Occipital lobe (tissue), 3 donors: ENCODE measurements at places on chromosomes 7 and 10.
A peak's percentile ranks its signal among the peaks of the same experiment; 100 is the strongest.

DNA sequence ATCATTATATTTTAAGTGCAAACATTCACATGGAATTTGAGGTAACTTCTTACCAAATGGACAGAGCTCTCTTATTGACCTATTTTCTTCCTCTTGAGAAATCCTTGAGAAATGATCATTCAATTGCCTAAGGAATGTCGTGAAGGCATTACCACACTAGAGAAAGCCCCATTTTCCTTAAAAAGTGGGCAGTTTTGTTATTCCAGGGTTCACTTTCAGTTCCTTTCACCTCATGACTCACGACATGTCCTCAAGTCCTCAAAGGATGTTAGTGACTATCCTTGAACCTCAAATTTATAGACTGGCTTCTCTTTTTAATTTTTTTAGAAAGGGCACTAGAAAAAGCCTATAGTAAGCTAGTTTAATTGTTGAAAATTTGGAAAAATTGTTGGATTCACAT, 40.4 kb upstream of the SMIM30 start:
- DNase-seq = no peak

DNA sequence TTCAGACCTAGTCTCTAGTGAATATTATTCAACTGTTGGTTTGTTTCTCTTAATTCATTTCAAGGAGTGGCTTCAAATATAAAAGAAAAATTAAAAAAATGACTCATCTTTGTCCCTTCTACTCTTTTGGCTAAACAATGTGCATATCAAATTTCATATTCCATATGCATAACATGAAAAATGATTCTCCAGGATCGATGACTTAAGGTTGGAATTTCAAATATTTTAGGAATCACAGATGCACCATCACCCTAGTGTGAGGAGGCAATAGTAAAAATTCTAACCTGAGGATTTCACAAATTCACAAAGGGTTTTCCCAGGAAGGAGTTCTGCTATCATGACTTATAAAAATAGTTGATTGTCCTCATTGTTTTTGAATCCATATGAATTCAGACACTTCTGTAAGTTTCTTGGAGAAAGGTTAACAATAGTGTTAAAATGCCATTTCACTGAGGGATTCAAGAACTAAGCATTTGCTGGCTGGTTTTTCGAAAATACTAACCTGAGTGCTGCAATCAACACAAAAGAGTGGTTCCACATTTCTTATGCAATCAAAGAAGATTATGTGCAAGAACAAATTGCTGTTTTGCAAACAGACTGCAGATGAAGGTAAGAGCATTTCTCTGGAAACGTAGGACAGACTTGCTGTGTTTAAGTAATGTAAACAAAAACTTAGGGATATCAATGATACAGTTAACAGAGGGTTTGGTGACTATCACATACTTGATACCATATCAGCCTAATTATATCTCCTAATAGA, 547.5 kb upstream of the LRRTM3 start:
- no peak for DNase-seq

DNA sequence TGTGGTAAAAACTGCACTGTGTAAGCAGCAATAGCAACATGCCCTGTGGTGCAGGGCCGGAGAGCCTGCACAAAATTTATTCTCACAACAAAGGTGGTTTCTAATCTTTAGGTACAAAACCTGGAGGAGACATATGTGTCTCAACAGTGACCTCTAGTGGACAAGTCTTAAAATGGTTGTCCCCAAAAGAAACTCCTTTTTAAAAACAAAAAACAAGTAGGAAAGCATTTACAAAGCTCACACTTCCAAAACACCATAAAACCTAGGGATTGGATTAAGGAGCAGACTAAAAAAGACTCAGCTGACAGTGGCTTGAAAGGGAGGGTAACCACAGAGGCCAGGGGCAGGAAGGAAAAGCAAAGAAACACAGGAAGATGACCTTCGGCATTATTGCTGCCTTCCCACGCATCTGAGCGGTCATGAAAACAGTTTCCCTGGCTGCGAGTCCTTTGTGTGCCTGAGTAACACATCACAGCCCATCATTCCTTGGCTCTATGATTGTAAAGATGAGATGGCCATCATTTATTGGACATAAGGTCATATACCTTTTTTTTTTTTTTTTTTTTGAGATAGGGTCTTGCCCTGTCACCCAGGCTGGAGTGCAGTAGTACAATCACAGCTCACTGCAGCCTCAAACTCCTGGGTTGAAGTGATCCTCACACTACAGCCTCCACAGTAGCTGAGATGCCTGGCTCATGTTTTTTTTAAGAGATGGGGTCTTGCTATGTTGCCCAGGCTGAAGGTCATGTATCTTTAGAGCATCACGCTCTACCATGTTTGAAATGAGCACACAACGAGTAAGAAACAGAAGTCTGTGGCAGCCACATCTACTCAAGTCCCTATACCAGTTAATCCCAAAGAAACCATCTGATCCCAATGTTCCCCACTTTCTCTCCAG, 39.5 kb downstream of the RSU1 start:
- no peak for DNase-seq

GRCh38 chr7:131302876-131303707, 24.6 kb upstream of the MKLN1 start:
- peak; percentile 31 for DNase-seq

DNA sequence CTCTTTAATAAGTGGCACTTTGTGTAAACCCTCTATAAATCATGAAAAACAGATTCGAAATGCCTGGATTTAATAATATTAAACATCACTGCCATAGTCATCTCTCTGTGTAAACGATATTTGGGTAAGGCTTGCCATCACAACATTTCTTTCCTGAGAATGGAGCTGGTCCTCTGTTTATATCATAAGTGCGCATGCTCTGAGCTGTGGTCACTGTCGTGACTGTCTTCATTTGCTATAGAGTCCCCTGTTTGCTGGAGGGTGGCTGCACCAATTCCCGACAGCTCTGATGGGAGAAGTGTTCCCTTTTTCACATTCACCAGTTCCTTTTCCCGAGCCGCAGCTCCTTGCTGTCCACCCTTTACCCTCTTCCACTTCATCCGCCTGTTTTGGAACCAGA, 50.4 kb upstream of the AGMO start:
- no peak for DNase-seq

DNA sequence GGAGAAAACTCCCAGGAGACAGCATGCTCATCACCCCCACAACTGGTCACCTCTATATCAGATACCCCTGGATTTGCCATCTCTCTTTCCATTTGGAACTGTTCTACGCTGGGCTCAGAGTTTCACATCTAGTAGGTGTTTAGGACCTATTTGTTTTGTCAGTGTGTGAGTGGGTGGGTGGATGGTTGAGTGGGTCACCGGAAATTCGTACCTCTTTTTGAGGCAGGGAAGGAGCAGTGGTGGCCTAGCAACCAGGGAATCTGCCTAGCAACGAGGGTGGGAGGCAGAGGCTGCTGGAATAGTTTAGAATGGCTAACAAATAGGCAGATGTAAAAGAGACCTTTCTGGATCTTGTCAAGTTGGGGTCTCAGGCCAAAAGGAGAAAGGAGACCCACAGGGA, 23.2 kb upstream of the SLF2 start:
- DNase-seq = no peak

- no peak for DNase-seq
These were observed 15.3 kb downstream of the CALML3 start for GRCh38 chr10:5540080-5540479.

GRCh38 chr10:25600651-25601050, 333.4 kb upstream of the MYO3A start:
- DNase-seq = no peak

DNA sequence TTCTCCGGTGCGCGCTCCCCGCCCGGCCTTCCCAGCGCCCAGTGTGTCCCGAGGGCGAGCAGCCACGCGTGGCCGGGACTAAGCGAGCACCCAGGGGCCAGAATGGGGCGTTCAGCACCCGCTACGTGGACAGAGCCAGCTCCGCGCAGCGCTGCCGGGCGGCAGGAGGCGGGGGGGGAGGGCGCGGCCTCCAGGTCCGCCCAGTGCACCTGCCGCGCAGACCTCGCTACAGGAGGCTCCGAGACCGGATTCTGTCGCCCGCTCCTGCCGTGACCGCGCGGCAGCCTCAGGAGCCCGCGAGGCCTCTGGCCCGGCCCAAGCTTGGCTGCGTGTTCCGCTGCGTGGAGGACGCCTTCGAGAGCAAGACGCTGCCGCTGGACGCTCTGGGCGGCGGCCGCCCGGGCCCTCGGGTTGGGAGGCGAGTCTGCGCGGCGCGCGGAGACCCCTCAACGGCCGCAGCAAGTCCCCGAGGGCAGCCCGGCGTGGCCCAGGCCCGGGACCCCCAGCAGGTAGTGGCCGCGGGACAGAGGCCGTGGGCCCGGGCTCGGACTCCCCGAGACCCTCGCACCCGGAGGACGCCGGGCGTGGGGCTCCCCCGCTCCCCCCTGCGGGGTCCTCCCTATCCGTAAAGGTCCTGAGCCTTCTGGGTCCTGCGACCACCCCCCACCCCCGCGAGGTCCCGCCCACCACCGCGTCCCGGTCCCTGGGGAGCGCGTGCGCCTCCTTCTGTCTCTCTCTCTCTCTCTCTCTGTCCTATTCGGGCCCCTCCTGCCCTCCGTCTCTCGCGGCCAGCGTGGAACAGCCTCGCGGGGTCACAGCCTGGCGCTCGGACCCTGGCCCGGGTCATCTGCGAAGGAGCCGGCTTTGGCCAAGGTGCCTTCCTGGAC, 904 bp upstream of the DPYSL4 start:
- DNase-seq = no peak
